ENCODE measurements at places on chromosomes 2 and 18. TPM values are rescaled to one million over a fixed set of nuclear protein-coding genes. Genes with fewer than 3 reads are reported as not detected.

The CDH20 gene
- 0.38 TPM for total RNA-seq

The SLC9A4 gene
- 0.14 TPM for total RNA-seq

The SLC38A11 gene
- total RNA-seq: 1.3 TPM

The RTP5 gene
- 0.10 TPM for total RNA-seq

The CAPN14 gene
- total RNA-seq: 0.14 TPM

The NEMP2 gene
- total RNA-seq: 6.8 TPM

The MROH2A gene
- total RNA-seq: not detected

The G6PC2 gene
- 0.14 TPM for total RNA-seq

- DNase-seq: peak; percentile 55
These were observed 327.5 kb upstream of the SALL3 start for GRCh38 chr18:78652001-78652545.

DNA sequence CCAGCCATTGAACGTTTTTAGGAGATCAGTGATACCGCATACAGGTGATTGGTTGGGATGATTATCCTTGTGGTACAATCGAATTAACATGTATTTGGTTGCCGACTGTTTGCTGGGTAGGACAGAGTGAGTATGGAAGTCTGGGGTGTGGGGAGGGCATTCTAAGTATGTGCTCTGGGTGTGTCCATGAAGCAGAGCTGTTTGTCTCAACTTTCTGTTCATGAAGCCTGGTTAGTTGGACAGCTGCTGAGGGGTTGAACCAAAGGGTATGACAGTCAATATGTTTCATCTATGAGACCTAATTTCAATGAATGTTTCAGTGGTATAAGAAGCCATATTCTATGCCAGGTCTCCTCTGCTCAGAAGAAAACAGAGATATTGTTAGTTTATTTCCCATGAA, 21.9 kb upstream of the SPTBN1 start:
- no peak for DNase-seq

DNA sequence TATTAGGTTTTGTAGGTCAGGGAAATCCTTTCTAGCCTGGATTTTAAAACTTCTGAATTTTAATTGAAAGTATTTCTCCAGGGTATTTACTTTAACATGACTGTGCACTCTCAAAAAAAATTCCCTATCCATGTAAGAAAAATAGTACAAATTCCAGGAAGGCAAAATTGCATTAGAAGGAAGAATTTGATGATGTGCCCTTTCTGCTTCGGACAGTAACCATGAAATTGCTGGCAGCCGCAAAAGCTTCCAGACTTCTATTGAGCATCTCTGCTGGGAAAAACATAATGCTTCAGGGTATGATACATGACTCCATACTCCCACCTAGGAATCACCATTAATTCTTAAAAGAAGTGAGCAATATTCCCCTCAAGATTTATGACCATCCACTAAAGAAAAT, 17.2 kb upstream of the KLF7 start:
- no peak for DNase-seq

DNA sequence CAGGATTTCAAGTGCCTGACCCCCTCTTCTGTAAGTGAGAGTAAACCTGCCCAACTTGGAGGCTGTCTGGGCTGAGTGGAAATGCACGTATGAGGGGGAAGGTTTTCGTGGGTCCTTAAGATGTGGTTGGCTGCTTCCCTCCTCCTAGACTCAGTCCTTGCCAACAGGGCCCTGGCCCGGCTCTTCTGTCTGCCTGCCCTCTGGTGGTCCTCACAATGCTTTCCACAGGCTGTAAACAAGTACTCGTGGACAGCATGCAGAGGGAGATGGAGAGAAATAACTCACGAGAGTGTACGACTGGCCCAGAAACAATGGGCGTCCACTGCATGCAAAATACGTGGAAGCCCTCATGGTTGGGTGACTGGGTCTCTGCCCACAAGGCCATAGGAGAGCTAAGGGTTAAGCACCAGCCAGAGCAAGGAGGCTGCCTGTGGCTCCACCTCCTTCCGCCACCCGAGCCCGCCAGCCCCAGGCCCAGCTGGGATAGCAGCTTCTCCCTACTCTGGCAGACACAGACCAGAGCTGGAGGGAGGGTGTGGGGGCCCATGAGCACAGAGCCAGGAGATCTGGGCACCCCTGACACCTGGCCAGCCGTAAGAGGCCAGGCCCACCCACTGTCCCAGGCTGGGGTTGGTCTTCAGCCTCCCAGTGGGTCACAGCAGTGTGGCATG, 17.0 kb upstream of the ARHGEF4 start:
- DNase-seq: peak; percentile 40

- no peak for DNase-seq
These were observed 101.1 kb upstream of the ODC1 start for GRCh38 chr2:10549195-10549594.

DNA sequence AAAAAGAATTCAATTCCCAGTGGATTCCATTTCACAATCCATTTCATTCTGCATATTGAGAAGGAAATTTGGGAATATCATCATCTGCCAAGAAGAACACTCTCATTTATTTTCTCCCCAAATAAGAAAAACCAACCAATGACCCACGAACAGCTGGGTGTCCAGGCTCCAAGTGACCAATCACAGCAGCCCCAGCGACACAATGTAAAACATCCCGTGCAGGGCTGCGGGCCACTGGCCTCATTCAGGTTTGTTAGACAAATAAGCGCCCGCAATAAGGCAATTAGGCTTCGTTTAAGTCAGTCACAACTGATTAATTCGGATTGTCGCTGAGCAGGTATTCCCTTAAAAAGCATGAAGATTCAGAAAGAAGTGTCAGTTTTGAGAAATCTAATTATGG, 378.6 kb downstream of the EIPR1 start:
- no peak for DNase-seq

DNA sequence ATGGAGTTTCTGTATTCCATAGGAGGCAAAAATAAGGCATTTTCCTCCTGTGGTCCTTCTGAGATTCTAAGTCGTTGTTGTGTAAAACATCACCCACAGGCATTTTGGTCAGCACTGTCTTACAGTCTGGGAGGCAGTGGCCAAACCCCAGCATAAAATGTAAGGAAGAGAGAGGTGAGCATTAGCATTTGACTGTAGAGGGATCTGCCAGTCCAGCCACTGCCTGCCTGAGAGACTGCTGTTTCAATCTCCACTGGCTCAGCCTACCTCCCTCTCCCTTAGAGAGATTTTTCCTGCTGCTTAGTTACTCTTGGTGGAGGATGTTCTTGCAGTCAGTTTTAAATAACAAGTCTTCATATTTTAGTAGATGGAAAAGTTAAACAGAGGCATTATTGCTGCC, 77.0 kb downstream of the ARHGEF33 start:
- no peak for DNase-seq

GRCh38 chr2:179995741-179996515, 11.2 kb downstream of the CWC22 start:
- DNase-seq: no peak

GRCh38 chr2:18149660-18150246, 271.3 kb downstream of the KCNS3 start:
- no peak for DNase-seq

DNA sequence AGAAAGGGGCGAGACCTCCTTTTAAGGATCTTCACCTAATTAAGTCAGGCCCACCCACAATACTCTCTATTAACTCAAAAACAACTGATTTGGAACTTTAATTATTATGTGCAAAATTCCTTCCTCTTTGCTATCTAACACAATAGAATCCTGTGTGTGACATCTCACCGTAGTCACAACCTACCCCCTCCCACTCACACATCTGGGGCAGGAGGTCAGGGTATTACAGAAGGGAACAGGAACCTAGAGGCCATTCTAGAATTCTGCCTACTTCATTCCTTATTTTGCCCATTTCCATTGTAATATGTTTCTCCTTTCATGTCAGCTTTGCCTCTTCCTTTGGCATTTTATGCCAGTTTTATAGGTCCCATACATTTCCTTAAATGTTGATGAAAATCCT, 829.3 kb upstream of the ID2 start:
- no peak for DNase-seq

DNA sequence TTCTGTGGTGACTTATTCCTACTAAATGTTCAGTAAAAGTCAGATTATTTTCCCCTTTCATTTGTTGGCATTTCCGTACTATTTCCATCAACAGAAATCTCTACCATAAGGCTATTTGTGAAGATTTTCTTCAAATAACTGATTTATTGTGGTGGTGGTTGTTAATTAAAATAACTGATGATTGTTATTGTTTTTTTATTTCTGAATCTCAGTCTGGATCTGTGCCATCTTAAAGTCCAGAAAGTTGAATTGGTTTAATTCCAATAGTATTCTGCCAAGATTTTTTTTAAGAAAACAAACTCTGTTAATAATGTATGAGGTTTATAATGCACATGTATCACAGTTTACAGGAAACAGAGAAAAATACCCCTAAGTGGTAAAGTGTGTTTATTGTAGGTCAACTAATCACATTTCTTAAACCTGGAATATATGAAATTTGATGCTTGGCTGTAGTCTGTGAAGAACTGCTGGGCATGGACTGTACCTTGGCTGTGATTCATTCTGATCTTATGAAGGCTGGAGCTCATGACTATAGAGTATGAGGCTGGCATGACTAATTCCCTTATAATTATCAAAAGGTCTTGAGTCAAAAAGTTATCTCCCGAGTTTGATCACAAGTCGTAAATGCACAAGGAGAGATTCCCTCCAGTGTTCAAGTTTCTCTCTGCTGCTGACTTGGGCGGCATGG, 134.2 kb upstream of the RND3 start:
- DNase-seq: no peak

DNA sequence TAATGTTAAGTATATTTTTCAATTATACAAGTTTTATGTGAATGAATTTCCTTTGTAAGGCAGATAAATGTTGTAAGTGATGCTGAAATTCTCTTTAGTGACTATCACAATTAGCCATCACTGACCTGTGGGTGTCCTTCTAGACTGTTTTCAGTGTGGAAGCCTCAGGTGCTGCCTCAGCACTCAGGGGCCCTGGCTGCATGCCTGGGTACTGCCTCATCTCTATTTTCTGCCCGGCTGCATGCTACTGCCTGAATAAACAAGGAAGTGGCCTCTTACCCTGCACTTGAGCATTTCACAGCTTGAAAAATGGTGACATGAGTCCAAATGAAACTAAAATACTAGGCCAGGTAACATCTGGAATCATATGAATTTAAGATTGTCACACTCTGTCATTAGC, 787.6 kb upstream of the SALL3 start:
- no peak for DNase-seq

DNA sequence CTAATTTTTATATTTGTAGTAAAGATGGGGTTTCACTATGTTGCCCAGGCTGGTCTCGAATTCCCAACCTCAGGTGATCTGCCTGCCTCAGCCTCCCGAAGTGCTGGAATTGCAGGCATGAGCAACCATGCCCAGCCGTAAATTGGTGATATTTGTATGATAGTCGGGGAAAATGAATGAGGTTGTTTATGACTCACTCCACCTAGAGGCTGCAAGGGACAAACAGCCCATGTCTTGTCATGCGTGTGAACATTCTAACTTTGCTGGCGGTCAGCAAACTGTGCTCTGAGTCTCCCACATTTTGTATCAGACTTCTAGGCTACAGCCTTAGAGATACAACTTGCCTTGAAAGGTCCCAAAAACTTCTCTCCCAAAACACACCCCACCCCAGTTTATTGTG, 133.5 kb upstream of the DTNA start:
- DNase-seq: no peak

DNA sequence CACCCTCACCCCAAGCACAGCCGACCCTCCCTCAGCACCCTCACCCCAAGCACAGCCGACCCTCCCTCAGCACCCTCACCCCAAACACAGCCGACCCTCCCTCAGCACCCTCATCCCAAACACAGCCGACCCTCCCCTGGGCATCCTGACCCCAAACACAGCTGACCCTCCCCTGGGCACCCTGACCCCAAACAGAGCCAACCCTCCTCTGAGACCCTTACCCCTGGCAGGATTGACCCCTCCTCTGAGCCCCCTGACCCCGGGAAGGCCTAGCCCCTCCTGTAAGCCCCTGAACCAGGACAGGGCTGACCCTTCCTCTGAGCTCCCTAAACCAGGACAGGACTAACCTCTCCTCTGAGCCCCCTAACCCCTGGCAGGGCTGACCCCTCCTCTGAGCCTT, 84.4 kb upstream of the RAB6C start:
- DNase-seq: peak; percentile 55

GRCh38 chr2:27494284-27494943, 586 bp downstream of the FNDC4 start:
- peak; percentile 85 for DNase-seq

DNA sequence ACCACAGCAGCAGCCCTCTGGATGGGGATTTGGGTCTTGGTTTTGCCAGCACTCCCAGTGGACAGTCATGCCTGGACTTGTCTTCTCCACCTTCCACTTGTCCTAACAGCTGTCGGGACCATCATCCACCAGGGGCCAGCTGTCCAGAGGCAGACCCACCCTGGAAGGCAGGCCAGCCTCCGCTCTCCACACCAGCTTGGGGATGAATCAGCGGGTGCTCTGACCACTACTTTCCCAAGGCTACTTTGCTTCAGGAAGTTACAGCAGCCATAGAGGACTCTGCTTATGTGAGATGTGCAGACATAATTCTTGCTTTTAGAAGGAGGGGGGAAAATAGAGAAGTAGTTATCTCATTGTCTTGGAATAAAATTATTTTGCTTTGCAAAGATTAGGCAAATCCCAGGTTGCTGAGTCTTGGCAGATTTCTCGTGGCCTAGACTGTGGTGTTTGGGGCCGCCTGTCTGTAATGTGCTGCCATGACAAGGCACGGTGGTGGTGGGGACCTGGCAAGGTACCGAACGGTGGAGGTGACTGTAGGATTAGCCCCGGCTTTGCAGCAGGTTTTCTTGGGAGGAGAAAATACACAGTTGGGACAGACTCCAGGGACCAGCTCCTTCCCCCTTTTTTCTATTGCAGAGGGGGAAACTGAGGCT, 148.7 kb downstream of the AGAP1 start:
- DNase-seq: peak; percentile 85

Measured in posterior vena cava (tissue), 2 donors.